ENCODE measurements at places on chromosomes 11 and 22.

- DNase-seq = no peak
These were observed 1331.3 kb downstream of the BRD1 start for GRCh38 chr22:48496226-48496845.

GRCh38 chr11:99565333-99565732 is 544.6 kb downstream of the CNTN5 start:
- DNase-seq = no peak

- DNase-seq = no peak
These were observed 9.7 kb downstream of the TEAD1 start for GRCh38 chr11:12683874-12684273.

DNA sequence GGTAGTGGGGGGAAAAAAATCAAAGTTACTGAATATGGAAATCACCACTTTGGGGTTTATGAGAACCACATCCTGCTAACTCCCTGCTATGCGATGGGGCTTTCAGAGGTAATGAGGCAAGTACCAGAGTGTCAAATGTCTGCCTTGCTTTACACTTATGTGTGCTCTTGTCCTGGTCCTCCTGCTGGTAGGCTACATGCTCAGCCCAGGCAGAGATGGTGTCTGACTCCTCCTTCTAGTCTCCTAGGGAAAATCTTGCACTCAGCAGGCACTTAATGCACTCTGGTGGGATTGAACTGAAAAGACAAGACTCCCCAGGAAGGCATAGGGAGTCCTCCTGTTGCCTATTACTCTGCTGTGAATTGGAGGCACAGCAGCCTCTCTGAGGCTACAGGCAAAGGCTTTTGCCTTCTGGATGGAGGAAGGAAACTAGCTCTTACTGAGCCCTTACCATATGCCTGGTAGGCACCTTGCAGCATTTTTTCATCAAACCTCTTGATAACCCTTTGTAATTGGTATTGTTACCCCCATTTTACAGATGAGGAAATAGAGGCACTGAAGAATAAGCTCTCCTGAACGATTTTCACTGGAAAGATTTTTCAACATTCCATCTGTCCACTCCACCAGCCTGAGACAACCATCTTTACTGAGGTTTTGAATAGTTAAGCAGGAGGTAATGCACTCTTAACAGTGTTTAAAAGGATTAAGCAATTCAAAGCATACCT is 132.1 kb upstream of the PAX6 start:
- DNase-seq = no peak

- DNase-seq = no peak
These were observed 51.9 kb upstream of the PTPRJ start for GRCh38 chr11:47928426-47928825.

GRCh38 chr11:128687321-128687720 is 6.6 kb upstream of the FLI1 start:
- DNase-seq = no peak

DNA sequence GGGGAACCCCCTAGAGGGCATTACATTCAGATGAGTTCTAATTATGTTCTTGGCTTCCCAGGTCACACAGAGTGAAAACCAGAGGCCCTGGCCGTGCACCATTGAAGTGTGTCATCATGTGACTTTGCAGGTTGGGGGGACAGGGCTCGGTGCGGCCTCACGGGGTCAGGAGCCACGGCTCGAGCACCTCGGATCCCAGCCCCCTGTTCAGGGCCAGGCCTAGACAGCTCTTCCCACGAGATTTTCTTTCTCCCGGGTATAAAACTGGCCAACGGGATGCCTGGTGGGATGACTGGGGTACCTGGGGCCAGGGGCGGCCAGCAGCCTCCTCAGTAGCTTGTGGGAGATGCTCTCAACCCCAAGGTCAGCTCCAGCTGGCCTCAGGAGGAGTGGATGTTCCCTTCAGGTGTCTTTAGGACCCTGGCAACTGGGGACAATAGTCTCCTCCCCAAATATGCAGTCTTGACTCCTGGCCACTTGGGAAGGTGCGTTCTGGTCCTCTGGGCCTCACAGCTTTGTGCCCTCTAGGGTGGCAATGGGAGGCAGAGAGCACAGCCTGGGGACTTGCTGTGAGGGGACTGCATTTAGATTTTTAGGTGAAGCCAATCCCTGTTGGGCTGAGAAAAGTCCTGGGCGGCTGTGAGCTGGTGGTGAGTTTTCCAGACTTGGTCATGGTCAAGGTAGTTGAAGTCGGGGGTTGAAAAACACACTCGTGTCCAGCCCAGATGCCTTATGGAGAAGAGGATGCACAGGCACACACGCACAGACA is 95.6 kb downstream of the KCNQ1 start:
- DNase-seq = no peak

GRCh38 chr11:46331282-46331984 is 15.8 kb upstream of the DGKZ start:
- peak; percentile 29 for DNase-seq

DNA sequence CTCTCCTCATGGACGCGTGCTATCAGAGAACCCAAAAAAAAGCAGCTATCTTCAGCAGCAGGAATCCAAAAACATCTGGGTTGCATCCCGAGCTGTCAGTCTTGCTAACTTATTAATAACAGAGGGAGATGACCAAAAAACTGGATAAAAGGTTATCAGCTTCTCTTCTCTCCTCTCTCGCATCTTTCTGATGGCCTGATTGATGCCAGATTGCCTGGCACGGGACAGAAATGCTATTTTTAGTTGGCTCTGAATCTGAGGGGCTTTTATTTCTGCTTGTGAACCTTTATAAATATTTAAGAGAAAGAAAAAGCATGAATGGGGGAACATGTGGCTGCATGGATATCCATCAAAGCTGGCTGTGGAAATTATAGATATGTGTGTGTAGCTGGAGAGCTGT is 230.3 kb downstream of the ETS1 start:
- no peak for DNase-seq

- DNase-seq = no peak
These were observed 13.4 kb downstream of the ASCC2 start for GRCh38 chr22:29824677-29825076.

GRCh38 chr11:96143041-96143521 is 199.9 kb downstream of the MAML2 start:
- no peak for DNase-seq

- no peak for DNase-seq
These were observed 4.9 kb upstream of the WNT11 start for GRCh38 chr11:76210931-76211851.

DNA sequence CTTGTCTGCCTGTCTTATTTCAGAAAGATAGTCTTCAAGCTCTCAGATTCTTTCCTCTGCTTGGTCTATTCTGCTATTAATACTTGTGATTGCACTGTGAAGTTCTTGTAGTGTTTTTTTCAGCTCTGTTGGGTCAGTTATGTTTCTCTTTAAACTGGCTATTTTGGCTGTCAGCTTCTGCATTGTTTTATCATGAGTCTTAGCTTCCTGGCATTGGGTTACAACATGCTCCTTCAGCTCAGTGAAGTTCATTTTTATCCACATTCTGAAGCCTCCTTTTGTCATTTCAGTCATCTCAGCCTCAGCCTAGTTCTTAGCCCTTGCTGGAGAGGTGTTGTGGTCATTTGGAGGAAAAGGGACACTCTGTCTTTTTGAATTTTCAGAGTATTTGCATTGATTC is 15.5 kb upstream of the DEPDC7 start:
- DNase-seq = no peak
